GM12878 (cell line): ENCODE measurements at places on chromosomes 16 and 17. TPM values are rescaled to one million over a fixed set of nuclear protein-coding genes. Genes with fewer than 3 reads are reported as not detected.

DNA sequence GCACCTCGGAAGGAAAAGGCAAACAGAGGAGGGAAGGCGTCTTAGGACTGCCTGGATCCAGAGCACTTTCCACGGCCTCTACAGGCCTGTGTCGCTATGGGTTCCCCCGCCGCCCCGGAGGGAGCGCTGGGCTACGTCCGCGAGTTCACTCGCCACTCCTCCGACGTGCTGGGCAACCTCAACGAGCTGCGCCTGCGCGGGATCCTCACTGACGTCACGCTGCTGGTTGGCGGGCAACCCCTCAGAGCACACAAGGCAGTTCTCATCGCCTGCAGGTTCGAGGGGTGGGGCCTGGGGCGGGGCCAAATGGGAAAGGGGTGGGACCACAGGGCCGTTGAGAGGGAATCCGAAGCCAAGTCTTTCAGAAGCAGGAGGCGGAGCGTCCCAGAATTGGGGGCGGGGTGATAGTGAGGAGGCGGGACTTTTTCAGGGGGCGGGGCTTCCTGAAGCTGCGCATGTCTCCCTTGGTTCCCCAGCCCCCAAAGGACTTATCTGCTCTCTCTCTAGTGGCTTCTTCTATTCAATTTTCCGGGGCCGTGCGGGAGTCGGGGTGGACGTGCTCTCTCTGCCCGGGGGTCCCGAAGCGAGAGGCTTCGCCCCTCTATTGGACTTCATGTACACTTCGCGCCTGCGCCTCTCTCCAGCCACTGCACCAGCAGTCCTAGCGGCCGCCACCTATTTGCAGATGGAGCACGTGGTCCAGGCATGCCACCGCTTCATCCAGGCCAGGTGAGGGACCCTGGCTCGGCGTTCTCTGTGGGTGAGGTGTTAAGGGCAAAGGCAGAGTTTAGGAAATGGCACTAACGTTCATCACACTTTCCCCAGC, 939 bp downstream of the BCL6B start:
- H3K27me3 ChIP-seq = no peaks in the 10 kb centered on the region
- no peaks in the 10 kb centered on the region for H3K36me3 ChIP-seq
- H3K4me1 ChIP-seq = peaks cover 15% of the 10 kb centered on the region
- peak; percentile 81 for DNase-seq

DNA sequence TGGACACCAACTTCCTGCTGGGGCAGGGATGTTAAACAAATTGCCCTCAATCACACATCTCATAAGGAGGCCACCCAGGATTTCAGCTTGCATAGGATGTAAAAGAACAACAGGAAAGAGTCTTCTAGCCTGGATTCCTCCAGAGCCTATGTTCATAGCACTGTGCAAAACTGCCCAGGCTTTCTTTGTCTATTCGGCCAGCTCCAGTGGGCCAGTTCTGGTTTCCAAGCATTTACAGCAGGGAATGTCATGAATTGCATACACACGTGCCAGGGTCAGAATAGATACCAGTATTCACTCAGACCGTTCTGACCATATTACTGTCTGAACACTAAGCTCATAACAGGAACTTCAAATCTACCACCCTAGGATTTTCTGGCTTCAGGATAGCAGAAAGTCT, 273.2 kb downstream of the CDH8 start:
- no peaks in the 10 kb centered on the region for H3K27me3 ChIP-seq
- H3K4me1 ChIP-seq = no peaks in the 10 kb centered on the region
- no peak overlapping the region for H3K4me3 ChIP-seq
- DNase-seq = no peak
- H3K27ac ChIP-seq = no peak overlapping the region
- H3K36me3 ChIP-seq = no peaks in the 10 kb centered on the region

Gene ABCA10
- 0.82 and 1.2 TPM in 2 replicates for total RNA-seq

Gene RAB37
- total RNA-seq = 2.3 and 2.7 TPM in 2 replicates

Gene SNX20
- total RNA-seq = 21.4 and 24.1 TPM in 2 replicates
